ENCODE measurements at places on chromosomes 5 and 9.

DNA sequence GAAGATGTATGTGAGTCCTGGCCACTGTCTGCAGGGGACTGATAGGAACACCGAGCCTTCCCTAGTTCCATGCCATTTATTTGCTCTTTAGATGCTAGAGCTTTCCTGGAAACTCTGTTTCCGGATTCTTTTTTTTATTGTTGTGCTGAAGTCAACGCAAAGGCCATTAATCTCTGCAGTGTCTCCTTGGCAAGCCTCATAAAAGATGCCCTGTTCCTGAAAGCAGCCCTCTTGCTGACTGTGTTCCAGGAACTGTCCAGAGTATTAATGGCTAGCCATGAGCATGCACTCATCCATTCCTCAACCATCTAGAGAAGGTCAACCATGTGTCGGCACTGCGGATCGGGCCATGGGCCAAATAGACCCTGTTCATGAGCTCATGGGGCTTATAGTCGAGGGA lies 42.9 kb upstream of the SMAD5 start:
- DNase-seq: no peak

- DNase-seq: no peak
These were observed 179.0 kb upstream of the TNC start for GRCh38 chr9:115296831-115297565.

DNA sequence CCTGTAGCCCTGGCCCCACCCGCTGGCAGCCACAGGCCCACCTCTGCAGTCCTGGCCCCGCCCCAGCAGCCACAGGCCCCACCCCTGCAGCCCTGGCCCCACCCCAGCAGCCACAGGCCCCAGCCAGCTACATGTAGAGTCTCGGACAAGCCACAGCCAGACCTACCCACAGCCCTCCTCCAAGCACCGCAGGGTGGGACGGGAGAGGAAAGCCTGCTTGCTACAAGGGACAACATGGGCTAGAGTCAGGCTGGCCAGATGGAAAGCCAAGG lies 49.5 kb upstream of the SARDH start:
- DNase-seq: no peak

- DNase-seq: peak; percentile 80
These were observed 653 bp upstream of the HNRNPH1 start for GRCh38 chr5:179623906-179624741.

DNA sequence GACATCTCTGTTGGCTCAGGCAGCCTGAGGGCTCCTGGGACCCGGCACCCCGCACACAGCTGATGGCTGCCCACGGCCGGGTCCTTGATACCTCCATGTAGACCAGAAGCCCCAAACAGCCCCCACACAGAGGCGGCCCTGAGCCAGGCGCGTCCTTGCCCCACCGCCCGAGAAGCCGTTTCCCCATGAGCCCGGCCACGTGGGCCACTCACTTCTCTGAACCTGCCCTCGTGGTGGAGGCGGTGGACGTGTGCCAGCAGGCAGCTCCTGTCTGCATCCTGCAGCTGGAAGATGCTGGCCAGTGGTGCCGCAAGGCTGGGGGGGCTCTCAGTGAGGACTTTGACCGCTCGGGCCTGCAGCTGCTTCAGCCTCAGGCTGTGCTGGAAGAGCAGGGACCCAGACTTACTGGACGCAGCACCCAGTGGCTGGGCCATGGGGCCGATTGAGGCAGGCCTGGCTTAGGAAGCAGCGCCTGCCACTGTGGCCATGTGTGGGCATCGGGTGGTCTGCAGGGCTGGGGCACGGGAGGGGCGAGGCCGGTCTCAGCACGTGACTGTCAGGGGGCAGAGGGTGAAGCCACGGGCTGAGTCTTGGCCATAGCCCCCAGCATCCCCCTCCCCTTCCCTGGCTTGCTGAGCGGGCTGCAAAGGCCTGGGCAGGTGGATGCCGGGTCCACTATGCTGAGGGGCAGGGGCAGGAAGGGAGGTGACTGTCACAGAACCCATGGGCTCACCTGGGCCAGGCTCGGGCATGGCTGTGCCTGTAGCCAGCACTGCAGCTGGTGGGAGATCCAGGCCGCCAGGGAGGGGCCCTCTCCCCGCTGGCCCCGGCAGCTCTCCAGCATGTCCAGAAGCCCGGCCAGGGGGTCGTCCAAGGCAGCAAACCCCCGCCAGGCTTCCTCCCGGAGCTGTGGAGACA lies 50.0 kb downstream of the EXD3 start:
- no peak for DNase-seq

DNA sequence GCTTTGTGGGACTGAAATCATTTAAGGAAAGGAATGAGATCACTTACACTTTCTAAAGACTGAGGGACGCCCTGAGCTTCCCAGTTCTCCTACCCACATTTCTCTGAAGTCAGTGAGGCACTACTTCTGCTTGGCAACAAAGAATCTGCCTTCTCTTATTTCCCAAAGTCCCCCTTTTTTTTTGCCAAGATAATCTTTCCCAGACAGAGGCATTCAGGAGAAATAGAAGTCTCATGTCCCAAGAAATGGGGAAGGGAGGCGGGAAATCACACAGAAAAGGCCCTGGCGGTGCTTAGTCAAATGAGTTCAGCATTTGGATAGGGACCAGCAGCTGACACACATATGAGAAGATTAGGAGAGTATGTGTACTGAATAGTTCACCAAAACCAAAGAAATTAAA lies 159.7 kb downstream of the MUSK start:
- no peak for DNase-seq

DNA sequence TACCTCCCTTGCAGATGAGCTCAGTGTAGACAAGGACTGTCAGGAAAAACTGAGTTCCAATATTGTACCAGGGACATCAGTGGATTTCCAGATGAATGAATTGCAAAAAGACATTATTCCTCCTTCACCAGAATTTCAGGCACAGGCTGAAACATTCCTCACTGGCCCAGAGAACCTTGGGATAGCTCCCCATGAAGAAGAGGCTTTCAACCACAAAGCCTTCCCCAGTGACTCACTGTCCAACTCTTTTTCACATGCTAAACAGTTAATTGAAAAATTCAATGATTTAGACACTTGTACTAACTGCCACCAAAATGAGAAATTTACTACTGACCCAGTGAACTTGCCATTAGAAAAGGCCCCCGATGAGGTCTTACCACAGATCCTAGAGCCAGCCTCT lies 144.5 kb downstream of the UNC13B start:
- no peak for DNase-seq
